ENCODE measurements at places on chromosomes 4 and X.
A peak's percentile ranks its signal among the peaks of the same experiment; 100 is the strongest.

- DNase-seq: peak; percentile 68
Measured at GRCh38 chr4:1012034-1012739, 761 bp downstream of the FGFRL1 start.

DNA sequence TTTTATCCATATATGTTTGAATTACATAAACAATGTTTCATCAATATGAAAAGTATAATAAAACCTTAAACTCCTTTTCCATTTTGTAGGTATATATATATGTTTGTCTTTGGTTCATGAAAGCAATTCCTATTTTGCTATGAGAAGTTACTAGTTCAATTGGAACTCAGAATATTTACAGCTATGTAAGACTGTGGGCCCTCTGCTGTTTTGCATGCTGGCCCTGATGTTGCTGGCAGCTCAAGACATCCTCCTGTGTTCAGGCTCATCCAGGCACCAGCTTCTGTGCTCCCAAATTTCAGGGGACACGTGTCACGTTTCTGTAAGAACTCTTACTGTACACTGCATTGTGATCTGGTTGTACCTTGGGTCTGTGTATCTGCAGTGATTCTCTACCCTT, 38.7 kb upstream of the OTUD4 start:
- no peak for DNase-seq

DNA sequence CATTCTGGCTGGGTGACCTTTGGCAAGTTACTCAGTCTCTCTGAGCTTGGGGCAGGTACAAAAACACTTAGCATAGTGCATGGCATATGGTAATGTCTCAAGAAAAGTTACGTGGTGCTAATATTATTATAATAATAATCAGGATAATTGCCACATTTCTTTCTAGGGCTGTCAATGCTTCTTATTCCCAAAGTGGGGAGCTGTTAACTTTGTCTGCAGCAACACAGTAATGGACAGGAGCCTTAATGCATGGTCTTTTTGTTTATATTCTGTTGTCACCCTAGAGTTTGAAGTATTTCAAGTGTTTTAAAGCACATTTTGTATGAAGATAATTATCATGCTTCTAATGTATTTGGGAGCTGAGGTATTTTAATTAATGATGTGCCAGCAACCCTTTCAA, 121.8 kb downstream of the FHIP1A start:
- peak; percentile 5 for DNase-seq

- DNase-seq: peak; percentile 31
Measured at GRCh38 chrX:108138814-108139702, 47.5 kb downstream of the ATG4A start.

DNA sequence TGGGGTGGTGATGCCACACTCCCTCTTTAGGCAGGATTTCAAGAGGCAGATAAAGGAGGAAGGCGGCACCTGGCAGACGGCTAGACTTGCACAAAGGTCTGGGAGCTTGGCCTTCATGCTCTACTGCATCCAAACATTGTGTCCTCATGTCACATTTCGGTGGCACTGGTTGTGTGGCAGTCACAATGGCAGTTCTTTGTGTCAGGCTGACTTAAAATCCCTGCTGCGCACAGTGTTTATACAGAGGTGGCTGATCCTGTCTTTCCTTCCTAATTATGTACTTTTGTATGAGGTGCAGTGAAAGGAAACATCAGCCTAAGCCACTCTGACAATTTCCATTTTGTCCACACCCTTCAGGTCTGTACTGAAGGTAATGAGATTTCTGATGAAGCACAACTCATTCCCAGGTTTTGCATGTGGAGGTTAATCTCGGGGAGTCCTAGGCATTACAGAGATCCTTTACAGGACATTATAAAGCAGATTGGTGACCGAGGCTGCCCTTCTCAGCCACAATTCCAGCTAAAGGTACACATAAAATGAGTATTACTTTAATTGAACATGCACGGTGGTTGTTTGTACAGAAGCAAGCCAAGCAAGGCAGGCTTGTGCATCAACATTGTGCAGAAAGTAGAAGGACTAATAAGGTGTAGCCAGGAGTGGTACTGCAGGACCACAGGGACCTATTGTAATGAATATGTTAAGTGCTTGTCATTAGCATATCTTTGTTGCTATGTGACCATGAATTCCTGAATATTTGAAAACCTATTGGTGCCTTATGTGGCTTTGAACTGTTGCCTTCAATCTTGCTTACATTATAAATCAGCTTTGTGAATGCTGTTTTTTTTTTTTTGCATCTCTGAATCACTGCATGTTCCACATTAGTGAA, 147.6 kb downstream of the STK32B start:
- no peak for DNase-seq

DNA sequence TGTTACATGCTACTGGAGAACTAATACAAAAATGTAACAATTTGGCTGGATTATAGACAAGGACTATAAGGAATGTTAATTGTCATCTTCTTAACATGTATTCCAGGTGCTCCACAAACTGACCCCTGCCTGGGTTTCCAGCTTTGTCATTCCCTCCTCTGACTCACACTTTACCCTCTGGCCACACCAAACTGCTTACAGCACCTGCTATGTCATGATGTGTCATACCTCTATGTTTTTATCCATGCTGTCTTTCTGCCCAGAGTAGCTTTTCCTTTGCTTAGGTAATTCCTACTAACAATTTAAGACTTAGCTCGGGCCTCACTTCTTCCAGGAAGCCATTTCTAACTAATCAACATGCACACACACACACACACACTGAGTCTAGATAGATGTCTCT, 14.0 kb upstream of the SHROOM4 start:
- DNase-seq: no peak

Data from hematopoietic multipotent progenitor cell treated with erythropoietin and hydrocortisone succinate and interleukin-3 and kit ligand, for 4 days (in vitro differentiated cells).